NCI-H1436 treated with DMSO at 0.1 percent for 48 hours (cell line): ENCODE measurements at places on chromosomes 12 and 14.

- DNase-seq: no peak
Measured at GRCh38 chr14:67393689-67394088, 18.3 kb downstream of the PLEK2 start.

- no peak for DNase-seq
Measured at GRCh38 chr12:65511912-65512311, 233.4 kb downstream of the MSRB3 start.

DNA sequence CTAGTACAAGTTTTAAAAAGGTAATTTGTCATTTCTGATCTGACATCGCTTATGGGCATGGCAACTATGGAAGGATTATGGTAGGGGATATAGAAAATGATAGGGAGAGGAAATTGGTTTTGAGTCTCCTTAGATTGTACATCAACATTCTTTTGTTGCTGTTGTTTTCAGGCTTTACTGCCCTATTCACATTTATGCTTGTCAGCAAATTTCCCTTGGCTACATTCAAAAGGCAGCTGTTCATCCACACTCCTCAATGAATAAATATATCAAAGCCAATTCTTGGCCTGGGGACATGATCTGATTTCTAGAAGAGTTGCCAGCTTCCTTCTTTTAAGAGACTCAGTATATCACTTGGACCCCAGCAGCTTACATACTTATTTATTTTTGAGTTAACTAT, 283.4 kb downstream of the CEP128 start:
- no peak for DNase-seq

DNA sequence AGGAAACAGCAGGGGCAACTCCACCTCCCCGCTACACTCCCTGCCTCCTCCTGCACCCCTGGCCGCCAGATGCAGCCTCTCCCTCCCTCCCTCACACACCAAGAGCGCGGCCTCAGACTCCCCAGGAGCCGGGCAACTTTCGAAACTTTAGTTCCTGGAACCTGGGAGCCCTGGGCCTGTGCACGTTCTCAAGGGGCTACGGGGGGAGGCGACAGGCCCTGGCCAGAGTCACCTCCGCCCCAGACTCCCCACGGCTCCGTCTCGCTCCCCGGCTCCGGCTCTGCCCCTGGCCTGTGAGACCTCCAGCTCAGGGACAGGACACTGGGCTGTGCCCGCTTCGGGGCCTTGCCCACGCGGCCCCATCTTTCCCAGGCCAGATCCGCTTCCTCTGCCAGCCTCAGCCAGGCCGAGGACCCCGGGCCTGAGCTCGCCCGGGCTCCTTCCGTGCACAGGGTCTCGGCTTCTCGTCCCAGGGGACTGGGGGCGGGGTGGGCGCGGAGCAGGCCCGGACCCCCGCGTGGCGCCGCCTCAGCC, 5.5 kb downstream of the AMN start:
- DNase-seq: no peak

GRCh38 chr12:90086281-90086680, 377.6 kb upstream of the ATP2B1 start:
- no peak for DNase-seq

DNA sequence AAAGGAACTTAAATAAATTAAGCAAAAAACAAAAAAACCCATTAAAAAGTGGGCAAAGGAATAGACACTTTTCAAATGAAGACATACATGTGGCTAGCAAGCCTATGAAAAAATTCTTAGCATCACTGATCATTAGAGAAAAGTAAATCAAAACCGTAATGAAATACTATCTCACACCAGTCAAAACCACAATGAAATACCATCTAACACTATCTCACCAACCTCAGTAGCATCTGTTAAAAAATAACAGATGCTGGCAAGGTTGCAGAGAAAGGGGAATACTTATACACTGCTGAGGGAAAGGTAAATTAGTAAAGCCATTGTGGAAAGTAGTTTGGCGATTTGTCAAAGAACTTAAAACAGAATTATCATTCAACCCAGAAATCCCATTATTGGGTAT, 381.1 kb downstream of the FLRT2 start:
- DNase-seq: no peak
